Stromal cell of bone marrow (primary cell): ENCODE measurements at places on chromosomes 5 and 9.

DNA sequence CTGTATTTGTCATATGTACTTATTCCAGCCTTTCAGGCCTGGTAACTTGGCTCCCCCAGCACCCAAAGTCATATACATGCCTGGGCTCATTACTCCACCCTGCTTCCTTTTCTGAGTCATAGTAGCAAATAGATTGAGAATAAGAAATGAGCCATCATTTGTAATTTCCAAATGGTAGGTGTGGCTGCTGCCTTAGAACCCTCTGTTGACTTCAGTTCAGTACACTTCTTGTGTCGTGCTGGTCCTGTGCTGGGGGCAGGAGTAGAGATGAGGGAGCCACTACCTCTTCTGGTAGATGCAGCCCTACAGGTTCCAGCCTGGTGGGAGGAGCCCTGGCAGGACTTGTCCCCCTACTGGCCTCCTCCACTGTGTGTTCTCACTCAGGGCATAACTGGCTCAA is 11.1 kb downstream of the GM2A start:
- DNase-seq, result peak; percentile 58

GRCh38 chr5:36877667-36878391 is 1.3 kb downstream of the NIPBL start:
- DNase-seq, result no peak

- no peak for DNase-seq
Measured at GRCh38 chr9:91024841-91025240, 223.2 kb downstream of the SYK start.

DNA sequence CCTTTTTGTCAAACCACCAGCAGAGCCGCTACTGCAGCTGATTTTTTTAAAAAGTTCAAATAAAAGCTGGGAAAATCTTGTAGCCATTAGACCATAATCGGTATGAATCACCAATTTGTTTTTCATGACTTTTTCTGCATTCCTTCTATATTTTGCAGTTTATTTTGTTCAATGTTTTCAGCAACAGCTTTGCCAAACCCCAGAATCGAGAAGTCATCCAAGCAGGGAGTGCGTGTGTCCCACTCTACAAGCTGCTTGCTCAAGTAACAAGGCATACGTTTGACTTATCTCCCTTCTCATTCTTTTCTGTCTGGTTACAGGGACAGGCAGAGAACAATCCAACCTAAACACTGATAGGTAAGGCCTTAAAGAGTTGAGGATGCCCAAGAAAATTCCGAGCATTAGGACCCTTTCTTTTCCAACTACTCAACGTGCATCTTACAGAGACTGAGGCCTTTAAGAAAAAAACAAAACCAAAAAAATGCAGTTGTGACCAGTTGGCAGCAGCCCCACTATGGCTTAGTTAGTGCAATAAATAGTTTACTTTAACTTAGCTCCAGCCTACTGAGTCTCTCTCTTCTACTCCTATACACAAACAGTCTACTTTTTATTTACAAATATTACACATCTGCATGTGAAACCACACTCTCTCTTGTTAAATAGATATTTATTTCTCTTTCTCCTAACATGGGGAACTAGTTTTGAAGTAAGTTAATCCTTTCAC is 134.7 kb upstream of the SLIT3 start:
- no peak for DNase-seq

- DNase-seq, result no peak
Measured at GRCh38 chr9:86733929-86734328, 213.4 kb downstream of the GAS1 start.

DNA sequence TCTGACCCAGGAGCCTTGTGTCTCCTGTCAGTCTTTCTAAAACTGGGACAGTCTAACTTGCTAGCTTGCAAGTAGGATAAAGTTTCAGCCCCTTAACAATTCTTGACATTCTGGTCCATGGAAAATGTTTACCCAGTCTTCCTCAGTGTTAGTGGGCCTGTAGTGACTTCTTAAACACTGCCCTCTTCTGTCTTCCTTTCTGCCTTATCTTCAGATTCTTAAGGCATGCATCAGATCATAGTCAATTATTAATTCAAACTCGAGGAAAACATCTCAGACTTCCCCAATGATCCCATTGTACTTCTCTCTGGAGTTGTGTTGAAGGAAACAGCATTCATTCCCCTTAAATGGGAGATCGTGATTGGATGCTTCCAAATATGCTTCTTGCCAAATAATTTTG is 1199.8 kb downstream of the DTWD2 start:
- no peak for DNase-seq

DNA sequence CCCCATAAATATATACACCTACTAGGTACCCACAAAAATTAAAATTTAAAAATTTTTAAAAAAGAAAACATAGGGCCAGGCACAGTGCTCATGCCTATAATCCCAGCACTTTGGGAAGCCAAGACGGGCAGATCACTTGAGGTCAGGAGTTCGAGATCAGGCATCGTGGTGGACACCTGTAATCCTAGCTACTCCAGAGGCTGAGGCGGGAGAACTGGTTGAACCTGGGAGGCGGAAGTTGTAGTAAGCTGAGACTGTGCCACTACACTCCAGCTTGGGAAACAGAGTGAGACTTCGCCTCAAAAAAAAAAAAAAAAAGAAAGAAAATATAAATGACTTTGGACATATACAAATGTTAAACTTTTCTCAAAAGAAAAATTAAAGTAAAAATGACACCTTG is 33.3 kb upstream of the RNF38 start:
- DNase-seq, result no peak

DNA sequence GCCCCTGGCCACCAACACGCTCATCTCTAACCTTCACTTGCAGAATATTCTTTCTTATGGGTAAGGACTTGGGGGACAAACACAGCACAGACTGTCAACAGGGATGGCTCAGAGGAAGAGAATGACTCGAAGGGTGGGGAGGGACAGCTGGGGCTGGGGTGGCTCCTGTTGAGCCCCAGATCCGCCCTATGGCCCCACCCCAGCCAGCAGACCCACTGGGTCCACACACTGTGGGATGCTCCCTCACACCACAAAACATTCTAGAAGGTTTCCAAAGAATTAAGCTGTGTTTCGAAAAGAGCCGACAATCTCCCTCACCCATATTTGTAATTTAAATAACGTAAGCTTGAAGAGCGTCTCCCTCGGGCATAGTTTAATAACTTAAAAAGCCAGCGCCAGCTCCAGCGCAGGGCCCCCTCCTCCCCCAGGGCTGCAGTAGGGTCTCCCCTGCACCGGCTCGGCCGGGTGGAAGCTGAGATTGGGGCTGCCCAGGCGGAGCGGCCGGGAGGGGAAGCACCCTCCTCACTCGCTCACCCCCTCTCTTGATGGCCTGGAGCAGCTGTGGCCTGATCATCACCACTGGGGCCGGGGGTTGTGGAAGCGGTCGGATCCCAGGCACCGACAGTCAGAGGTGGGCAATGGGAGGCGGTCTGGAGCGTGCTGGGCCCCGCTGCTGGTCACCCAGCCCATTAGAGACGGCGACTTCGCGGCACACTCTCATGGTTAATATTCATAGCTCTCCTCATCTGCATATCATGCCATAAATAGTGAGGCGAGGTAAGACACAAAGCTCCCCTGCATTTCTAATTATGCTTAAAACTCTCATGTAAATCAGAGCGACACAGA is 37.6 kb downstream of the NACC2 start:
- DNase-seq, result no peak

GRCh38 chr9:111728143-111728542 is 66.6 kb downstream of the SHOC1 start:
- no peak for DNase-seq

DNA sequence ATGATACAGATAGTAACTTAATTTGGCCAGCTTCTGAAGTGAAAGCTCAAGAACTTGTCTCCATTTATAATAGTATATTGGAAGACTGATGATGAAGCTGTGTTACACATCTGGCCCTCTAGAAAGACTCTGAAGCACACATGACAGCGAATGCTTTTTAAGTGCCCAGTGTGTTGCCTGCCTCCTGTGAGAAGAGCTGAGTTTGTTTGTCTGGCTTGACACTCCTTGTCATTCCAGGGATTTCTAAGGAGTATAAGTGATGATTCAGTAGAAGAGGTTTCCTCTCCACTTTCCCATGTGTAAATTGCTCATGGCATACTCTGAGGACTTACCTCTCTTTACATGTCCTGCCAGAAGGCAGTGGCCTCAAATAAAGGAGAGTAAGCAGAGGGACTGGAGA is 30.4 kb upstream of the LRRTM2 start:
- no peak for DNase-seq

- DNase-seq, result no peak
Measured at GRCh38 chr5:61402970-61403900, 71.2 kb downstream of the ZSWIM6 start.
